ENCODE measurements at places on chromosomes 7 and 10. TPM values are rescaled to one million over a fixed set of nuclear protein-coding genes. Genes with fewer than 3 reads are reported as not detected.
A peak's percentile ranks its signal among the peaks of the same experiment; 100 is the strongest.

- no peak overlapping the region for H3K27ac ChIP-seq
- H3K4me3 ChIP-seq = no peak overlapping the region
- peak; percentile 65 for DNase-seq
- H3K27me3 ChIP-seq = no peaks in the 10 kb centered on the region
- peaks cover 6% of the 10 kb centered on the region for H3K36me3 ChIP-seq
- H3K4me1 ChIP-seq = peaks cover 24% of the 10 kb centered on the region
Measured at GRCh38 chr7:2104107-2104710, 128.5 kb downstream of the MAD1L1 start.

GIMAP6 gene
- 84.9 TPM for total RNA-seq

FZD8 gene
- 0.95 TPM for total RNA-seq

GRCh38 chr10:113627836-113628235 is 36.0 kb downstream of the NRAP start:
- no peaks in the 10 kb centered on the region for H3K4me1 ChIP-seq
- H3K27me3 ChIP-seq = peaks cover 13% of the 10 kb centered on the region
- H3K36me3 ChIP-seq = no peaks in the 10 kb centered on the region

LUC7L2 gene
- total RNA-seq = 106 TPM

FAM53B gene
- 44.9 TPM for total RNA-seq

GNGT1 gene
- not detected for total RNA-seq

SLC26A5 gene
- not detected for total RNA-seq

GRCh38 chr7:45130910-45131309 is 19.4 kb upstream of the TBRG4 start:
- no peaks in the 10 kb centered on the region for H3K36me3 ChIP-seq
- no peak for DNase-seq
- H3K27ac ChIP-seq = no peak overlapping the region
- H3K4me3 ChIP-seq = no peak overlapping the region

DNA sequence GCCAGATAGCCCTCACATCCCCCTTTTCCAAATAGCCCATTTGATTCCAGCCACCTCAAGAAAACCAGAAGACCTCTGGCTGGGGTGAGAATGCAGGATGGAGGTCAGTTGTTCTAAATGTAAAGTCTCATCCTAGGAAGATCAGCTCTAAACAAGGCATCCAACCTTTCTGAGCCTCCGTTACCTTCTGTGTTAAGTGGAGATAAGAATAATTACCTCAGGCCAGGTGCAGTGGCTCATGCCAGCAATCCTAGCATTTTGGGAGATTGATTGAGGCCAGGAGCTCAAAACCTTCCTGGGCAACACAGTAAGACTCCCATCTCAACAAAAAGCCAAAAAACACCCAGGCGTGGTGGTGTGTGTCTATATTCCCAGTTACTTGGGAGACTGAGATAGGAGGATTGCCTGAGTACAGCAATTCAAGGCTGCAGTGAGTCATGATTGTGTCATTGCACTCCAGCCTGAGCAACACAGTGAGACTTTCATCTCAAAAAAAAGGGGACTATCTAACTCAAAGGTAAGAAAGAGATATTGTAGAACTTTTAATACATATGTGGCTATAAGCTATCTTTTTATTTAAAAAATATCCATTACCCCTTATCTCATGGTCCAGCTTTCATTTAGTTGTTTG is 43.5 kb downstream of the PRTFDC1 start:
- no peak for DNase-seq
- H3K27ac ChIP-seq = no peak overlapping the region
- H3K27me3 ChIP-seq = no peaks in the 10 kb centered on the region

GRCh38 chr10:4638099-4638498 is 187.9 kb upstream of the AKR1E2 start:
- no peaks in the 10 kb centered on the region for H3K27me3 ChIP-seq
- H3K4me1 ChIP-seq = no peaks in the 10 kb centered on the region
- no peaks in the 10 kb centered on the region for H3K36me3 ChIP-seq
- H3K27ac ChIP-seq = no peak overlapping the region
- no peak overlapping the region for H3K4me3 ChIP-seq

- H3K27ac ChIP-seq = no peak overlapping the region
- peak; percentile 9 for DNase-seq
- no peaks in the 10 kb centered on the region for H3K36me3 ChIP-seq
- peaks cover 2% of the 10 kb centered on the region for H3K4me1 ChIP-seq
Measured at GRCh38 chr7:2737771-2738540, 50.0 kb downstream of the AMZ1 start.

DNA sequence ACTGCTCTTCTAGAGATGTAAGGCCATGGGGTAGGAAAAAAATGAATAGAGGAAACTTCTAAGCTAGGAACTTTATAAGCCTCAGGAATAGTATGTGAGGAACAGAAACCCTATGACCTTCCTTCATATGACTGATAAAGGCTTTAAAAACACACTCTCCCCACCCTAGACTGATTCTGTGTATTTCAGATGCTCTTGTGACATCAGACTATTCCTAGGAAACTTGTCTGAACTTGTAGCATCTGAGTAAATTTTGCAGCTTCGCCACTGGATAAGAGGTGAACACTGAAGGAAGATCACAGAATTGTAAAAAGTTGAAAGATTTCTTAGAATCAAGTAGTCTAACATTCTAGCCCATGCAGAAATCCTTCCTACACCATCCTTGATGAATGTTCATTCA is 31.0 kb upstream of the CBLL1 start:
- peaks cover 49% of the 10 kb centered on the region for H3K36me3 ChIP-seq
- H3K27me3 ChIP-seq = no peaks in the 10 kb centered on the region
- H3K4me3 ChIP-seq = no peak overlapping the region
- DNase-seq = no peak
- no peak overlapping the region for H3K27ac ChIP-seq

DNA sequence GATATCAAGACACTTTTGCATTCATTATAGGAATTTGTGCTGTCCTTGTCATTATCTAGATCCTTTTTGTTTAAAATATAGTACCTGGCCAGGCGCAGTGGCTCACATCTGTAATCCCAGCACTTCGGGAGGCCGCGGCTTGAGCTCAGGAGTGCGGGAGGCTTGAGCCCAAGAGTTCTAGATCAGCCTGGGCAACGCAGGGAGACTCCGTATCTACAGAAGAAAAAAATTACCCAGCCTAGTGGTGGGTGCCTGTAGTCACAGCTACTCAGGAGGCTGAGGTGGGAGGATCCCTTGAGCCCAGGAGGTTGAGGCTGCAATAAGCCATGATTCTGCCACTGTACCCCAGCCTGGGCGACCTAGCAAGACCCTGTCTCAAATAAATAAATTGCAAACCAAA is 621 bp upstream of the MORN4 start:
- H3K4me1 ChIP-seq = peaks cover 16% of the 10 kb centered on the region
- H3K27ac ChIP-seq = no peak overlapping the region
- DNase-seq = peak; percentile 26
- no peaks in the 10 kb centered on the region for H3K27me3 ChIP-seq
- peaks cover 3% of the 10 kb centered on the region for H3K36me3 ChIP-seq
- H3K4me3 ChIP-seq = peak overlapping the region; percentile 88

GRCh38 chr7:21749378-21749777 is 196.3 kb downstream of the CDCA7L start:
- no peak overlapping the region for H3K27ac ChIP-seq
- H3K36me3 ChIP-seq = no peaks in the 10 kb centered on the region
- no peak for DNase-seq
- no peaks in the 10 kb centered on the region for H3K27me3 ChIP-seq
- H3K4me3 ChIP-seq = no peak overlapping the region

DNA sequence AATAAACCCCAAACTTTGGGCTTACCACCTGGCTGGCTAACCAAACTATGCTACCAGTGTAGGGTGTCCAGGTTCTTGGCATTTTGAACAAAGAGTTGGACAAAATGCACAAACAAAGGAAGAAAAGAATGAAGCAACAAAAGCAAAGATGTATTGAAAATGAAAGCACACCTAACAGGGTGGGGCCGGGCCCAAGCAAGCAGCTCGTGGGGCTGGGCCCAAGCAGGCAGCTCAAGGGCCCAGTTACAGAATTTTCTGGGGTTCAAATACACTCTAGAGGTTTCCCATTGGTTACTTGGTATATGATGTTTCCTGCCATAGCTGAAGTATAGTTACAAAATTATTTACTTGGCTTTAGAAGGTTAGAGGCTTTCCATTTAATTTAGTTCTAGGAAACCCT is 15.7 kb downstream of the ACADSB start:
- no peak for DNase-seq
- no peaks in the 10 kb centered on the region for H3K27me3 ChIP-seq
- no peaks in the 10 kb centered on the region for H3K36me3 ChIP-seq
- peaks cover 13% of the 10 kb centered on the region for H3K4me1 ChIP-seq
- no peak overlapping the region for H3K27ac ChIP-seq

DNA sequence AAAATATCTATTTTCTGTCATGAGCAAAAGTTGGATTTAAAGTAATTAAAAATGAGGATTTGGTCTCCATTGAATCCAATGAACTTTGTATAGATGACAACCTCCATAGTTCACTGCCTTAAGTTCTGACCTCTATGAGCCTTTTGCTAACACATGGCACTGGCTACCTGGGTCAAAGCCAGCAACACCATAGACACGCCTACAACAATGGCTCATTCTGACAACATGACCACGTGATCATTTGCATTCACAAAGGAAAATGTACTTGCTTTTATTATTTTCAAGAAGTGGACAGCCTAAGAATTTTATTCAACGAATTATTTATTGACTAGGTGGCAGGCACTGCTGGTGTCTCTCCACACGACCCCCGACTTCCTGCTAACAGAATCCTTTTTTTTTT is 90.6 kb downstream of the CARD11 start:
- no peaks in the 10 kb centered on the region for H3K27me3 ChIP-seq
- peaks cover 82% of the 10 kb centered on the region for H3K4me1 ChIP-seq
- H3K27ac ChIP-seq = no peak overlapping the region
- peaks cover 89% of the 10 kb centered on the region for H3K36me3 ChIP-seq
- no peak overlapping the region for H3K4me3 ChIP-seq
- no peak for DNase-seq

WNT8B gene
- not detected for total RNA-seq

MYL7 gene
- not detected for total RNA-seq

- no peak for DNase-seq
- H3K27me3 ChIP-seq = no peaks in the 10 kb centered on the region
- H3K36me3 ChIP-seq = no peaks in the 10 kb centered on the region
- no peak overlapping the region for H3K4me3 ChIP-seq
- H3K27ac ChIP-seq = no peak overlapping the region
Measured at GRCh38 chr7:3206101-3206500, 95.0 kb upstream of the SDK1 start.

DNA sequence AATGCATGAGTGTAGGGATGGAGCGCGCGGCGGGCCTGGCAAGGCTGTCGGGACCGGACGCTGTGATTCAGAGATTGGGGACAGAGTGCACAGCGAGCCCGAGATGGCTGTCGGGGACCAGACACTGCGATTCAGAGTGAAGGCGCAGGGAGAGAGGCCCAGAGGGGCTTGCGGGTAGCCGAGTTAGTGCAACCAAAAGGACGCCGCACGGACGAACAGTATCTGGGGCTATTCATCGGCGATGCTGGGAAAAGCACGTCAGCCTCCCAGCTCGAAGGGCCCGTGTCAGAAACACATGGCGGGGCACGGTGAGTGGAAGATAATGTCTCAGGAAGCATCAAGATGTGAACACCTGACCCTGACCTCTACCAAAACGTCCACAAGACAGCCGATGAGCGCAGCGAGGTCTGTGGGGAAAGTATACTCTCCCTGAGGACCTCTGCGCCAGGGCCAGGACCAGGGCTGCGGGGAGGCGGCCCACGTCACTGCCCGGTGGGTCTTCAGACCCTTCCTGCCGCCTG is 215.8 kb downstream of the ZMYND11 start:
- DNase-seq = no peak
- H3K4me1 ChIP-seq = no peaks in the 10 kb centered on the region
- no peak overlapping the region for H3K27ac ChIP-seq
- H3K27me3 ChIP-seq = no peaks in the 10 kb centered on the region

- peaks cover 57% of the 10 kb centered on the region for H3K36me3 ChIP-seq
- peak overlapping the region; percentile 92 for H3K4me3 ChIP-seq
- no peaks in the 10 kb centered on the region for H3K27me3 ChIP-seq
- no peak for DNase-seq
Measured at GRCh38 chr10:103397191-103397825, 882 bp downstream of the PDCD11 start.

DNA sequence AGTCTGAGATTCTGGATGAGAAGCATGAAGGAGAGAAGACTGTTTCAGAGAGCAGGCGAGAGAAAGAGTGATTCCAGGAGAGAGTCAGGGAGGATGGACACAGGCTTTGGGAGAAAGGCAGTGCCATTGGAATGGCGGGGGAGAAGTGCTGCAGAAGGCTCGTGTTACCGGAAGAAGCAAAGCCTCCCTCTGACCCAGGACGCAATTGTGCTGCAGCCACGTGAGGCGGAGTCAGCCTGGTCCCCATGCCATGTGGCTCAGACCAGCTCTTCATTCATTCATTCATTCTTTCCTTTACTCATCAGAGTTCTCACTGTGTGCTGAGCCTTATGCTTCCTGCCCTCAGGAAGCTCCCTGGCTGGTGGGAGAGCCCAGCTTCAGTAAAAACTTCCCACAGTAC is 49.2 kb upstream of the COL13A1 start:
- peaks cover 38% of the 10 kb centered on the region for H3K27me3 ChIP-seq
- H3K27ac ChIP-seq = no peak overlapping the region
- no peaks in the 10 kb centered on the region for H3K36me3 ChIP-seq
- H3K4me1 ChIP-seq = no peaks in the 10 kb centered on the region
- H3K4me3 ChIP-seq = no peak overlapping the region

DNA sequence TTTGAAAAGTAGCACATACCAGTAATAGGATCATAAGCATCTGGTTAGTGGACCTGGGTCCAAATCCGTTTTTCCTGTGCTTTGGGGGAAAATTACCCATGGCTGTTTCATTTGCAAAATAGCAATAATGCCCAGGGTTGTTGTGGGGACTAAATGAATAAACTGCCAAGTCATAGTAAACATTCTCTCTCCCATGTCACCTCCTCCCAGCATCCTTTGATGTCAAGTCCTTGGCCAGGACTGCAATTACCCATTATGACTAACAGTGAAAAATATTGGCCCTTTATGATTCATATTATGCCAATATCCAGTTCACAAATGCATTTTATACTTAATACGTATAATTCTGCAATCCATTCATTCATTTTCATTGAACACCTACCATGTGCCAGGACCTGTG is 23.0 kb downstream of the TOMM7 start:
- no peaks in the 10 kb centered on the region for H3K36me3 ChIP-seq
- H3K4me1 ChIP-seq = no peaks in the 10 kb centered on the region
- no peak overlapping the region for H3K27ac ChIP-seq

GRCh38 chr7:127585044-127585953 is at the start of gene GCC1:
Gene GCC1, minus strand, starts transcription at chr7:127585596. Its CDS starts 414 bp downstream, at chr7:127585182.
- no peaks in the 10 kb centered on the region for H3K27me3 ChIP-seq
- H3K4me3 ChIP-seq = peak within 1 kb of the TSS; percentile 92
- H3K36me3 ChIP-seq = peaks cover 36% of the 10 kb centered on the region
- H3K4me1 ChIP-seq = peaks cover 63% of the 10 kb centered on the region
- DNase-seq = peak; percentile 95

DNA sequence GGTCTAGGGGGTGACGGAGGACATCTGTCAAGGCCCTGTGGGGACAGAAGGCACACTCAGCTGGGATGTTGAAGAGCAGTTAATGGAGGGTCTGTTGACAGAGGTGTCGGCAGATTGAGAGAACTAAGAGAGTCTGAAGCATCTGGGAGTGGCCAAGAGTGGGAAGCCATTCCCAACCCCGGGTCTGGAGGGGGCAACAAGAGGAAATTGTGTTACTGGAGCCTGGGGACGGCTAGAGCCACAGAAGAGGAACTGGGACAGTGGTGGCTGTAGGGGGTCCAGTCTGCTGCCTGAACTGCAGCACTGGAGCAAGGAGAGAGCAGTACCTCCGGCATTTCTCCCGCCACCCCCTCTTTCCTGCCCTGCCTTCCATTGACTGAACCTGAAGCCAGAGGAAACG is 136.6 kb downstream of the CHN2 start:
- peaks cover 3% of the 10 kb centered on the region for H3K4me1 ChIP-seq
- H3K36me3 ChIP-seq = no peaks in the 10 kb centered on the region
- peaks cover 4% of the 10 kb centered on the region for H3K27me3 ChIP-seq
- no peak overlapping the region for H3K4me3 ChIP-seq

GRCh38 chr7:105189859-105190492 is 176.0 kb downstream of the KMT2E start:
- H3K27ac ChIP-seq = no peak overlapping the region
- no peak for DNase-seq
- no peak overlapping the region for H3K4me3 ChIP-seq
- H3K4me1 ChIP-seq = no peaks in the 10 kb centered on the region

CPVL gene
- total RNA-seq = 2.1 TPM
